GM23338 (cell line): ENCODE measurements at places on chromosomes 3 and 15. TPM values are rescaled to one million over a fixed set of nuclear protein-coding genes. Genes with fewer than 3 reads are reported as not detected.

ERC2 gene
- 11.8 and 12.2 TPM in 2 replicates for total RNA-seq

PIGB gene
- 6.1 and 10.1 TPM in 2 replicates for total RNA-seq

PROS1 gene
- 2.5 and 4.1 TPM in 2 replicates for total RNA-seq

CYP1A2 gene
- total RNA-seq: not detected in 2 replicates

FGF7 gene
- total RNA-seq: 0.03 TPM in 1 of 2 replicates, not detected in the other

TMC3 gene
- not detected in 2 replicates for total RNA-seq

CFAP92 gene
- total RNA-seq: 1.6 and 2.1 TPM in 2 replicates

PRR20G gene
- total RNA-seq: not detected in 2 replicates

ANKUB1 gene
- not detected in 2 replicates for total RNA-seq

IL20RB gene
- 2.1 and 4.6 TPM in 2 replicates for total RNA-seq

HTR3E gene
- total RNA-seq: not detected in 2 replicates

ARRDC4 gene
- total RNA-seq: 6.2 and 6.9 TPM in 2 replicates

CCDC13 gene
- 0.45 TPM in 1 of 2 replicates, not detected in the other for total RNA-seq

NOX5 gene
- 0.03 TPM in 1 of 2 replicates, not detected in the other for total RNA-seq

TRIM71 gene
- total RNA-seq: 318 and 346 TPM in 2 replicates

ADPRH gene
- 3.4 and 4.4 TPM in 2 replicates for total RNA-seq

LDHAL6B gene
- not detected in 2 replicates for total RNA-seq

ZIC1 gene
- total RNA-seq: 0.19 and 0.21 TPM in 2 replicates

RBPMS2 gene
- total RNA-seq: 36.9 and 53.3 TPM in 2 replicates

SPESP1 gene
- not detected in 2 replicates for total RNA-seq

GATA2 gene
- 0.12 and 0.83 TPM in 2 replicates for total RNA-seq

FBXL22 gene
- total RNA-seq: 0.19 TPM in 1 of 2 replicates, not detected in the other

ARHGEF26 gene
- 16.9 and 17.3 TPM in 2 replicates for total RNA-seq

SNAPC5 gene
- 17.4 and 21.2 TPM in 2 replicates for total RNA-seq

SIN3A gene
- total RNA-seq: 68.4 and 73.0 TPM in 2 replicates

MYLK gene
- 16.2 and 17.9 TPM in 2 replicates for total RNA-seq

RASGRF1 gene
- total RNA-seq: 0.24 and 0.39 TPM in 2 replicates

UTS2B gene
- total RNA-seq: not detected in 2 replicates
